Natural killer cell treated with Interleukin-12 subunit alpha and Interleukin-12 subunit beta and Interleukin-15 and Interleukin-18, amount 100 ng/mL, for 72 hours (primary cell): ENCODE measurements at places on chromosomes 1 and 21.

- no peak overlapping the region for H3K4me3 ChIP-seq
- no peaks in the 10 kb centered on the region for H3K4me1 ChIP-seq
- H3K36me3 ChIP-seq = no peaks in the 10 kb centered on the region
- no peak for DNase-seq
These were observed 865 bp upstream of the AMY2A start for GRCh38 chr1:103616362-103616761.

- no peak overlapping the region for H3K27ac ChIP-seq
- no peaks in the 10 kb centered on the region for H3K27me3 ChIP-seq
- H3K4me1 ChIP-seq = no peaks in the 10 kb centered on the region
- H3K36me3 ChIP-seq = no peaks in the 10 kb centered on the region
- no peak overlapping the region for H3K4me3 ChIP-seq
These were observed 67.6 kb downstream of the SIM2 start for GRCh38 chr21:36766511-36766910.

DNA sequence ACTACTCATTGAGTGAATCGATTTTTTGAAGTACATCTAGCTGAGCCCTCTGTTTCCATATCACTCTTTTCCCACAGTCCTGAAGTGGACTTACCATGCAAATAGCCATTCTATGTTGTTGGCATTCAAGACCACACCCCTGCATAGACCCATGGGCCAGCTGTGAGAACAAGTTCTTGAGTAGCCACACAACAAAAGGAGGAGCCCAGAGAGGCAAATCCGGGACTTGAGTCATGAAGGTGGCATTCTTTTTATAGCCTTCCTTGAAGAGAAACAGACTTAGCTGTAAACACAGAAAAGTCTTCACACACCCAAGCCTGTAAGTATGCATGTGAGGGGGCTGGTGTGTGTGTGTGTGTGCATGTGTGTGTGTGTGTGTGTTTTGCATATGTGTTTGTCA is 13.8 kb upstream of the SPRR5 start:
- H3K27ac ChIP-seq = no peak overlapping the region
- DNase-seq = no peak
- peaks cover 19% of the 10 kb centered on the region for H3K27me3 ChIP-seq
- H3K4me3 ChIP-seq = no peak overlapping the region
- H3K4me1 ChIP-seq = no peaks in the 10 kb centered on the region

DNA sequence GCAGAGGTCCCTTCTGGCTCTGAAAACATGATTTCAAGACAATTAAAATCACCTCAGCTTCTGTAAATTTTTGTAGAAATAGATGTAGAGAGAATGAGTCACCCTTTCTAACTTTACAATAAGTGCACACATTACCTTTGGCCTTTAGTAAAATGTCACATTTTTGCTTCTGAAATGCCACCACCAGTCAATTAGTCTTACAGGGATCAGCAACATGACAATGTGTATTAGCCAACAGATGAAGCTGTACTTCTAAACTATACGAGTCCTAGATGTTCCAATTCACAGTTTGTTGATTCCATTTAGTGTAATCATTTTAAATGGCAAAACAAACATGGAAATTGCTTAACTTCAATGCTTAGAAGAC is 23.1 kb downstream of the C21orf91 start:
- peaks cover 35% of the 10 kb centered on the region for H3K36me3 ChIP-seq

GRCh38 chr1:203169770-203170520 is 5.7 kb downstream of the MYBPH start:
- H3K36me3 ChIP-seq = no peaks in the 10 kb centered on the region
- DNase-seq = no peak
- no peaks in the 10 kb centered on the region for H3K4me1 ChIP-seq
- no peaks in the 10 kb centered on the region for H3K27me3 ChIP-seq
